ENCODE measurements at places on chromosomes 5 and 9.

DNA sequence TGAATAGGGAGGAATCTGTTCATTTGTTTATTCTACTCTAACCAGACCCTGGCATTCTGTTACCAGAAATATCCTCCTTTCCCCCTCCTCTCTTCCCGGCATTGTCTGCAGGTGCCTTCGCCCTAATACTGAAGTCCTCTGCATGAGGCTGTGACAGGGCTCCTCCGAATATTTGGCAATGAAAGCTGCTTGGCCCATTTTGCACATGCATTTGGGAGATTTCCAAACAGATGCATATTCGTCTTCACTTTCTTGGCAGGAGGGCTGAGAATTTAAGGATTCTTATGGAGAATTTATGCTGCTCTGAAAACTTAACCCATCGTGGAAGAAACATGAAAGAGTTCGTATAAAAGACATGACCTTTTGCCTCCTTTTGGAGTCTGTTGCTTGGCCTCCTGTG lies 484.0 kb downstream of the ZNF608 start:
- no peaks in the 10 kb centered on the region for H3K27me3 ChIP-seq
- H3K4me3 ChIP-seq = no peak overlapping the region
- H3K36me3 ChIP-seq = no peaks in the 10 kb centered on the region
- H3K4me1 ChIP-seq = no peaks in the 10 kb centered on the region
- no peak for DNase-seq

DNA sequence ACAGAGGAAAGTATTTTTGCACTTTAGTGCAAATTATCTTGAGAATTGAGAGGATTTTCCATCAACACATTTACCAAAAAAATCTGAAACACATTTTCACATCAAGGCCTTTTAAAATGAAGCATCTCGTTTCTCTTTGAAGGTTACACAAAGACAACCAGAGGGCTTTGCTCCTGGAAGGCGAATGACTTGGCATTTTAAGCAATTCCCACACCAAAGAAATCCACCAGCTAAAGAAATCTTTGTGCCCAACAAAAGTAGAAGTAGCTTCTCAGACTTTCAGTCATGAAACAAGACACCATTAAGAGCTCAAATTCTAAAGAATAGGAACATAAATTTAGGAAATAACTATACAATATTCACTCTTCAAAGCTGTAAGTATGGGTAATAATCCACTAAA lies 59.9 kb downstream of the HABP4 start:
- H3K4me1 ChIP-seq = peaks cover 5% of the 10 kb centered on the region
- H3K27ac ChIP-seq = no peak overlapping the region
- H3K27me3 ChIP-seq = no peaks in the 10 kb centered on the region
- H3K36me3 ChIP-seq = no peaks in the 10 kb centered on the region

- H3K4me3 ChIP-seq = no peak overlapping the region
- DNase-seq = no peak
- H3K27me3 ChIP-seq = peaks cover 25% of the 10 kb centered on the region
- no peak overlapping the region for H3K27ac ChIP-seq
Observed at GRCh38 chr9:108776920-108777639, 78.7 kb downstream of the ACTL7B start.

DNA sequence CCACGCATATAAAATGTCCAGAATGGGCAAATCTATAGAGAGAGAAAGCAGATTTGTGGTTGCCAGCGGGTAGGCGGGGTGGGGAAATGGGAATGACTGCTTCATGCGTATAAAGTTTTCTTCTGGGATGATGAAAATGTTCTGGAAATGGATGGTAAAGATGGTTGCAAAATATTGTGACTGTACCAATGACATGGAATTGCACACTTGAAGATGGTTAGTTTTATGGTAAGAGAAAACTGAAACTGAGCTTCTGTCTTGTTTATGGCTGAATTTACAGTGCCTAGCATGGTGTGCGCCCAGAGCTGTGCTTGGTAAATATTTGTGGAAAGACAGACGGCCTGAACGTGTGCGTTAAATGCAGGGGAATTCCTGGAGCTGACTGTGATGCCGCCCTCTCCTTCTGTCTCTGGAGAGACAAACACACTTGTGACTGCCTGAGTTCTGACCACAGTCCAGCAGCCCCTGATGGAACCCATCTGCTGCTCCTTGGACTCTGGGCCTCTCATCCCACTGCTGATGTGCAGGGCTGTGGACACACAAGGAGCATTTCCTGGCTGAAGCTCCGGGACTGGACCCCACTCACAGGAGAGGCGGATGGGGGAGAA lies 8.6 kb upstream of the PTGES start:
- no peak overlapping the region for H3K4me3 ChIP-seq
- peaks cover 11% of the 10 kb centered on the region for H3K4me1 ChIP-seq
- DNase-seq = no peak
- no peaks in the 10 kb centered on the region for H3K36me3 ChIP-seq

DNA sequence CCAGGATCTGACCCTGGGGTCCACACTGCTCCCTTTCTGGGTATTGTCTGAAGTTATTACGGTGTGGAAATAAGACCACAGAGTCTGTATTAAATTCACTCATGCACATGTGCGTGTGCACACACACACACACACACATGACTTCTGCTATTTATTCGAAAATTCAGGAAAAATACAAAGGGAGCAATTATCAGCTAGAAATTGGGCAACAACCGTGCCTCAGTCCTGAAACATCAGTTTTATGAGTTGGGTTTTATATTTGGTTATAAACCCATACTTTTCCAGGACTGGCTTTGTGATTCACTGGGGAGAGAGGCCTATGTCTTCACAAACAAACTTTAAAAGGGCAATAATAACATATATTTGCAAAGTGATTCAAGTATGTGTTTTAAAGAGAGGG lies 90.2 kb downstream of the ANGPTL2 start:
- no peak overlapping the region for H3K27ac ChIP-seq
- no peak overlapping the region for H3K4me3 ChIP-seq
- H3K27me3 ChIP-seq = peaks cover 2% of the 10 kb centered on the region
- no peaks in the 10 kb centered on the region for H3K4me1 ChIP-seq
- H3K36me3 ChIP-seq = no peaks in the 10 kb centered on the region

DNA sequence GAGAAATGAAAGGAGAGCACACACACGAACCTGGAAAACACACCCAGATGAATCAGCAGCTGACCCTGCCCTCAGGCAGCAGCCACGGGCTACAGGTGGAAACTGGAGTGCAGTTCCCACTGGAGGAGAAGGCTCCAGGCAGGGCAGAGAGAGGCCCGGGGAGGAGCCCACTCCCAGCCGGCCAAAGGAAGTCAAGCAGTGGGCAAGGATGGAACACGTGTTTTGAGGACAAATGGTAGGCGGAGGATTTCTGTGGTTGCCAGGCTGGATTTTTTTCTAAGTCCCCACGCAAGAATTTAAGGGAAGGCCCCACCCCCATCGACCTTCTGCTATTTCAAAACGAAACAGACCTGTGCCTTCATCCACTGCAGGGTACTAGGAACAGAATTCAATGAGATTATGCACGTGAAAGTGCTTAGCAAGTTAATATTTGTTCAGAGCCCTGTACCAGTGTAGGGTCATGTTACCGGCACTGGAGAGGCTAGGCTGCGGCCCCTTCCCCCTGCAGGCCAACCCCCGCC lies 6.8 kb downstream of the EPB41L4B start:
- no peak overlapping the region for H3K27ac ChIP-seq
- H3K4me3 ChIP-seq = no peak overlapping the region
- DNase-seq = no peak

GRCh38 chr5:125215593-125215992 lies 469.2 kb upstream of the ZNF608 start:
- no peak overlapping the region for H3K4me3 ChIP-seq
- H3K4me1 ChIP-seq = no peaks in the 10 kb centered on the region
- H3K36me3 ChIP-seq = no peaks in the 10 kb centered on the region
- no peaks in the 10 kb centered on the region for H3K27me3 ChIP-seq
- DNase-seq = no peak

GRCh38 chr9:14561929-14562405 lies 131.3 kb downstream of the ZDHHC21 start:
- DNase-seq = no peak
- H3K36me3 ChIP-seq = no peaks in the 10 kb centered on the region
- peaks cover 7% of the 10 kb centered on the region for H3K27me3 ChIP-seq
- peaks cover 2% of the 10 kb centered on the region for H3K4me1 ChIP-seq

DNA sequence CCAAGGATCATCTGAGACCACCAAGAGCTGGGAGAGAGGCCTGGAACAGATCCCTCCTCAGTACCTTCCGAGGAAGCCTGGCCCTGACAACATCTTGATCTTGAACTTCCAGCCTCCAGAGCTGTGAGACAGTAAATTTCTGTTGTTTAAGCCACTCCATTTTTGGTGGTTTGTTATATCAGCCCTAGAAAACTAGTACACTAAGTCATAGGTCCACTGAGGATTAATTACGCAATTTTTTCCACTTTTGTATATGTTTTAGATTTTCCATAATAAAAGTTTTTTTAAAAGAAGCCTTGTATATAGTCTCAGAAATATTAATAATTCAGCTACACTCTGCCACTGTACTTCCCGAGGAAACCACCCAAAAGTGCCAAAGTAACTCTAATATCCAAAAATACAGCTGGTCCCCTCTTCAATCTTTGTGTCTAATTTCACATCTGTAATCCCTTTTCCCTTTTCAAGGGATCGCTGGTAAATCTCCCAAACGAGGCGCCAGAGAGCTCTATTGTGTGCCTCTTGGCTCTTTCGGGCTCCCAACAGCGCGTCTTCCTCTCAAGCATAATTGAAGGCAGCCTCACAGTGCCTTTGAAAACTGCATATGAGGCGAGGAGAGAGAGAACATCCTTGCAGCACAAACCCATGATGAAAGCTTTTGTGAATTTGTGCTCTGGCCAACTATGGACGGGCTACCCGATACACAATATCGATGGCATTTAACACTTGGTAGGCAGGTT lies 32.7 kb downstream of the PRUNE2 start:
- H3K4me3 ChIP-seq = no peak overlapping the region
- no peaks in the 10 kb centered on the region for H3K36me3 ChIP-seq
- peaks cover 2% of the 10 kb centered on the region for H3K27me3 ChIP-seq
- no peak overlapping the region for H3K27ac ChIP-seq
- DNase-seq = no peak

- H3K27ac ChIP-seq = no peak overlapping the region
- no peaks in the 10 kb centered on the region for H3K4me1 ChIP-seq
- no peak overlapping the region for H3K4me3 ChIP-seq
Observed at GRCh38 chr5:165521816-165522610, 2016.6 kb downstream of the MAT2B start.

GRCh38 chr9:114836769-114837168 lies 30.9 kb upstream of the TNFSF15 start:
- no peak overlapping the region for H3K27ac ChIP-seq
- peaks cover 22% of the 10 kb centered on the region for H3K36me3 ChIP-seq
- DNase-seq = no peak
- peaks cover 15% of the 10 kb centered on the region for H3K4me1 ChIP-seq

DNA sequence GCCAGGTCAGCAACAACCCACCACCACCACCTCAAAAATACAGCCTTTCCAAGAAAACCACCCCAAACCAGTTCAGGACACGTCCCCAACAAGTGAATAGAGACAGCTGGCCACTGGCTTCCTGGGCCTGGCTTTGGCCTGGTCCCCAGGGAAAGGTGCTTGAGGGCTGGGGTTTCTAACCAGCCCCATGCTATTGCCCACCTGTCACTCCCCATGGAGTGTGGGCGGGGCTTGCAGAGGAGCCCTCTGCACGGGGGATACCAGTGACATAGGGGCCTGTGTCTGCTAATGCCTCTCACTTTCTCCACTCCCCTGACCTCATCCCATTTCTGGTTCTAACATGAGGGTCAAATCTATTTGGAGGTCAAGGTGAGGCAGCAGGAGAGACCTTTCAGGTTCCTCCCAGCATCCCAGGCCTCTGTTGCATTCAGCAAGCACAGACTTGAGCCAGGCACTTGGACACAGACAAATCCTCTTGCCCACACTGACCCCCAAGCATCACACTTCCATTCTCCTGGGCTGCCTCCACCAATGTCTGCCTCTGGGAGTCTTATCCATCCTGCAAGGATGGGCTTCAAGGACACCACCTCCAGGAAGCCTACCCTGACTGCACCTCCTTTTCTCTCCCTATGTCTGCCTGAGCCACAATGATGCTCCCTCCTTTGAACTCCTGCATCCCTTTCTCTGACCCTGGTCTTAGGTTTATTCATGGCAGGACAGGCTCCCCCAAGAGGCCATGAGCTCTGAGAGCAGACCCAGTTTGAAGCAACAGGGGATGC lies 16.1 kb upstream of the TTLL11 start:
- H3K27me3 ChIP-seq = no peaks in the 10 kb centered on the region
- no peaks in the 10 kb centered on the region for H3K36me3 ChIP-seq
- DNase-seq = no peak
- no peaks in the 10 kb centered on the region for H3K4me1 ChIP-seq

GRCh38 chr9:70091103-70091502 lies 47.5 kb downstream of the MAMDC2 start:
- DNase-seq = no peak
- H3K36me3 ChIP-seq = no peaks in the 10 kb centered on the region
- peaks cover 3% of the 10 kb centered on the region for H3K27me3 ChIP-seq
- H3K27ac ChIP-seq = no peak overlapping the region
- no peak overlapping the region for H3K4me3 ChIP-seq
- H3K4me1 ChIP-seq = no peaks in the 10 kb centered on the region

DNA sequence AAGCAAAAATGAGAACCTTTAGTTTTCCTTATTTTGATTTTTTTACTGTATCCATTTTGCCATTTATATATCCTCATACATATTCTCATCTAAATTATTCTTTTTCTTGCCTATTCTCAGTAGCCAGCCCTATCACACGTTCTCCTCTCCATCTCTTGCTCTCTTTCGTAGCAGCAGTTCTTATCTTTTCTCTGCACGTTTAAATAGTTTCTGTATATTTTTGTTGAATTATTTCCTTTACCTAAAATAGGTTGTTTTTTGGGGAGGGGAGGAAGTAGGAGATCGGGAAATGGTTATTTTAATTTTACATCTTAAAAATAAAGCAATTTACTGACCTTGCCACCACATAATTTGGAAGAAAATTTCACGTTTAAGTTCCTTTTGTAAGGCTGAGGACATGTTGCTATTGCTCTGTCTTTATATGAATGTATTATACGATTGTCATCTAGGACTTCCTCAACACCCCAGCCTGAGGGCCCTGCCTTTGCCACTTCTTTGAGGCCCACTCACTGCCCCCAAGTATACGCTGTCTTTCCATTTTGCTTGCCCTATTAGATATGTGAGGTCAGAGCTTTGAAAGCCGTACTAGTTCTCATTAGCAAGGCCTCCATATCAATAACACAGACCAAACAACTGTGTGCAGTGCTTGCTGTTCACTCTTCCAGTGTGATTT lies 140.3 kb downstream of the GNAQ start:
- no peak overlapping the region for H3K4me3 ChIP-seq
- peaks cover 9% of the 10 kb centered on the region for H3K4me1 ChIP-seq
- DNase-seq = no peak
- H3K27me3 ChIP-seq = no peaks in the 10 kb centered on the region

DNA sequence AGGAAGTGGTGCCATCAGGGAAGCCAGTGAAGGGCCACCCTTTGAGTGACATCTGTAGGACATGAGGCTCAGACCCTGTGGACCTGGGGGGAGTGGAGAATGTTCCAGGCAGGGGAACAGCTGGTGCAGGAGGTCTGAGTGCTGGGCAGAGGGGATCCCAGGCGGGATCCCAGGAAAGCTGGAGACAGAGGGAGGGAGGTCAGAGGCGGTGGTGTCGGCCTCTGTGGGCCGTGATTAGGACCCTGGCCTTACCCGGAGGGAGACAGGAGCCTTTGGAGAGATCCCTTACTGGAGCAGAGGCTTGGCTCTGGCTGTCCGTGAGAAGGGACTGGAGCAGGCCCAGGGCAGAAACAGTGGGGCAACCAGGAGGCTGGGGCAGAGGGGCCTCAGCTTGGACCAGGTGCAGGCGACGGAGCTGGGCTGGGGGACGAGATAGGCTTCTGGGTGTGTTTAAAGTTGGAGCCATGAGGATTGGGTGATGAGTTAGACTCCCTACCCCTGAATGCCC lies 12.1 kb upstream of the GRHPR start:
- DNase-seq = no peak
- H3K27ac ChIP-seq = no peak overlapping the region
- H3K4me3 ChIP-seq = no peak overlapping the region

GRCh38 chr9:116409638-116410037 lies 256.0 kb downstream of the PAPPA start:
- H3K36me3 ChIP-seq = peaks cover 2% of the 10 kb centered on the region
- DNase-seq = no peak
- H3K27ac ChIP-seq = no peak overlapping the region
- H3K4me1 ChIP-seq = no peaks in the 10 kb centered on the region
- no peaks in the 10 kb centered on the region for H3K27me3 ChIP-seq
